ENCODE measurements at places on chromosomes 4 and X. TPM values are rescaled to one million over a fixed set of nuclear protein-coding genes. Genes with fewer than 3 reads are reported as not detected.

DNA sequence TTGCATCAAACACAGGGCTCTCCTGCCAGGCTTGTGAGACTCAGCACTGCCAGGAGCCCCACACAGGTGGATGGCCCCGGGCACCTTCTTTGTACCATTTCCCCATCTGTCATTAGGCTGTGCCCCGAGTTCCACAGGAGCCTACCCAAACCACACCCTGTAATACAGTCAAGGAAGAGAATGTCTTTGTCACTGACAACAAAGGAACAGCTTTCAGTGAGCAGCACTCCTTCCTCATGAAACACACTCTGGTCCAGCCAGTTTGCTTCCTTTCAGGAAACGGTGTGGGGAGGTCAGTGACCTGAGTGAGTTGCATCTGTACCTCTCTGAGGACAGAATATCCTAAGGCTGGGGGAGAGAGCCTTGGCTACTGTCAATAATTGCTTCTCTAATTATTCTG lies 53.7 kb downstream of the LNX1 start:
- H3K27ac ChIP-seq: no peak overlapping the region
- peaks cover 39% of the 10 kb centered on the region for H3K4me1 ChIP-seq
- no peaks in the 10 kb centered on the region for H3K36me3 ChIP-seq
- H3K4me3 ChIP-seq: no peak overlapping the region
- no peak for DNase-seq

The CXorf65 gene
- total RNA-seq: not detected

GRCh38 chr4:114284629-114285028 lies 305.2 kb upstream of the ARSJ start:
- no peaks in the 10 kb centered on the region for H3K36me3 ChIP-seq
- no peaks in the 10 kb centered on the region for H3K27me3 ChIP-seq
- no peak overlapping the region for H3K4me3 ChIP-seq
- H3K4me1 ChIP-seq: no peaks in the 10 kb centered on the region
- DNase-seq: no peak
- no peak overlapping the region for H3K27ac ChIP-seq

The HS3ST1 gene
- total RNA-seq: 0.68 TPM

The NFKB1 gene
- 28.4 TPM for total RNA-seq

DNA sequence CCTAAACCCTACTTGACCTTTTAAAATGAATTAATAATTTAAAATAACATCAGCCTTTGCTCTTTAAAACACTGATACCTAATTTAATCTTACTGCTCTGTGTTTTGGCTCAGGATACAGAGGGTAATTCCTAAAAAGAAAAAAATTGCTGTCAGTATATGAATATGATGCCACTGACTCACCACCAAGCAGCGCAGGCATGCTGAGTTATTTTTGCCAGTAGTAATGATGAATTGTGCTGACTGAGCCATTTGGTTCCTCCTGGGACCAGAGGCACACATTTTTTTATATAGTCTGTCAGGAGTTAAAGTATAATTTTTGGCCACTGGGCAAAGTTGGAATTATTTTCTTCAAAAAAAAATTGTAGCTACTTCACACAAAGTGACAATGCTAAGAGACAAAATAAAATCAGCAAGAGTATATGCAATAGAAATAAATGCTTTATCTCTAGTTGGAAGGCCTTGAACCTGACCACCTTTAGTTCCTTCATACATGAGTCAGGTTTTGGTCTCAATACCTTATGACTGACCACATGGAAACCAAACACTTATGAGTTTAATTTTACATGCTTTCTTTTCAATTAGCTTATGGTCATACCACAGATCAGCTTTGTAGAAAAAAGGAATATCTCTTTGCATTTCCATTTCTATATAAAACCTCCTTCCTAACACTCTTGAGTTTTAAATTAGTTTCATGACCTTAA lies 115.1 kb downstream of the PPP3CA start:
- H3K27ac ChIP-seq: no peak overlapping the region
- no peaks in the 10 kb centered on the region for H3K27me3 ChIP-seq
- peaks cover 22% of the 10 kb centered on the region for H3K4me1 ChIP-seq

GRCh38 chrX:40199704-40200103 lies 101.9 kb upstream of the BCOR start:
- no peaks in the 10 kb centered on the region for H3K4me1 ChIP-seq
- no peak overlapping the region for H3K27ac ChIP-seq
- H3K36me3 ChIP-seq: no peaks in the 10 kb centered on the region
- no peak for DNase-seq
- no peak overlapping the region for H3K4me3 ChIP-seq
- H3K27me3 ChIP-seq: no peaks in the 10 kb centered on the region

GRCh38 chr4:76758996-76759395 lies 138.9 kb downstream of the SOWAHB start:
- H3K27me3 ChIP-seq: no peaks in the 10 kb centered on the region
- DNase-seq: no peak
- H3K4me3 ChIP-seq: no peak overlapping the region
- no peak overlapping the region for H3K27ac ChIP-seq
- H3K36me3 ChIP-seq: peaks cover 17% of the 10 kb centered on the region
- no peaks in the 10 kb centered on the region for H3K4me1 ChIP-seq

DNA sequence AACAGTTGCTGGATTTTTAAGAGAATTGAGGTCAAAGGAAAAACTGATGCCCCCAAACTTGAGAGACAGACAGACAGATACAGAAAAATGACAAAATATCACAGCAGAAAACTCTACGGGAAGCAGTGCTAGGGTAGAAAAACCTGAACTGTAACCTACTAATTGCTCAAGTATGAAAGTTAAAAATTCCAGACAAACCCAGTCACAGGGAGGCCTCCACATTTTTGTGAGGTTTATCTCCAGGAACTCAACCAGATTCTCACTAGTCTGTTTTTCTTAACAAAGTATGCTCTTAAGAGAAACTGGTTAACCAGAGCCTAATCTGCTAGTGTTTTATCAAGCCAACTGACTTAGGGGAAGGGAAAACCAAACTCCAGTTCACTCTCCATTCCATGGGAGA lies 19.9 kb upstream of the PPP3CA start:
- H3K4me3 ChIP-seq: no peak overlapping the region
- DNase-seq: no peak
- no peaks in the 10 kb centered on the region for H3K4me1 ChIP-seq
- no peaks in the 10 kb centered on the region for H3K27me3 ChIP-seq

The KDR gene
- 14.2 TPM for total RNA-seq

GRCh38 chr4:70892086-70892769 lies 9.9 kb upstream of the MOB1B start:
- H3K4me1 ChIP-seq: no peaks in the 10 kb centered on the region
- H3K27ac ChIP-seq: no peak overlapping the region
- no peak overlapping the region for H3K4me3 ChIP-seq
- H3K27me3 ChIP-seq: no peaks in the 10 kb centered on the region

DNA sequence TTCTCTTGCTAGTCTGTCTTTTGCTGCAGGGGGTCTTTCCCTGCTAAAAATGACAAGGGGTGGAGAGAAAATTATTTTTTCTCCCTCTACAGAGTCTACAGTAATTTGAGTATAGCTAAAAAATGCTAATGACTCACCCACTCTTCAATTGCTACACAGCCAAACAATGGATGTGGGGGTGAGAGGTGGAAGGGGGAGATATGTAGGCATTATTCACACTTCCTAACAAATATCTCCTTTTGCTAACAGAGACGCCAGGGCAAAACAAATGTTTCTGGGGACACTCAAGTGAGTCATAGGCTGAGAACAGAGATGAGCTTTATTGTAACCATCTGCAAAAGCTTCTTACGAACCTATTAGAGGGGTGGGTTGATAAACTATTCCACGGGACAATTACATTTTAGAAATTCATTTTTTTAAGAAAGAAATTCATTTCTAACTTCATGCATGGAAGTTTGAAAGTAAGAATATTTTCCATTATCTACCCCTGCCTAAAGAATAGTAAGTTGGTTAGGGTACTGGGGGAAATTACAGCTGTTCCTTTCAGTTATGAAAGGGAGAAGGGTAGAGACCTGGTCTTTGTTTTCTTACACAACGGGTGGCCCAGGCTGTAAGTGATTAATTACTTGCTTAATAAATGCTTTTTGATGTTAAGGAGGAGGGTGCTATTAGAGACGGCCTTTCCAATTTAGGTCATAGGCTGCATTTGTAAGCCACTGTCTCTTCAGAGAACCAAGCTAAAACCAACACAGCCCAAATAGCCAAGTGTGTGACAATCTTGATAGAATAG lies 12.8 kb downstream of the SCD5 start:
- no peaks in the 10 kb centered on the region for H3K36me3 ChIP-seq
- no peak for DNase-seq
- no peak overlapping the region for H3K4me3 ChIP-seq
- no peaks in the 10 kb centered on the region for H3K27me3 ChIP-seq
- H3K4me1 ChIP-seq: peaks cover 30% of the 10 kb centered on the region

The LUZP4 gene
- not detected for total RNA-seq

Measured in sigmoid colon (tissue), 7 donors.